ENCODE measurements at places on chromosomes 16 and 17.

GRCh38 chr17:7214300-7215135 lies 5.1 kb downstream of the DLG4 start:
- DNase-seq = peak; percentile 99

DNA sequence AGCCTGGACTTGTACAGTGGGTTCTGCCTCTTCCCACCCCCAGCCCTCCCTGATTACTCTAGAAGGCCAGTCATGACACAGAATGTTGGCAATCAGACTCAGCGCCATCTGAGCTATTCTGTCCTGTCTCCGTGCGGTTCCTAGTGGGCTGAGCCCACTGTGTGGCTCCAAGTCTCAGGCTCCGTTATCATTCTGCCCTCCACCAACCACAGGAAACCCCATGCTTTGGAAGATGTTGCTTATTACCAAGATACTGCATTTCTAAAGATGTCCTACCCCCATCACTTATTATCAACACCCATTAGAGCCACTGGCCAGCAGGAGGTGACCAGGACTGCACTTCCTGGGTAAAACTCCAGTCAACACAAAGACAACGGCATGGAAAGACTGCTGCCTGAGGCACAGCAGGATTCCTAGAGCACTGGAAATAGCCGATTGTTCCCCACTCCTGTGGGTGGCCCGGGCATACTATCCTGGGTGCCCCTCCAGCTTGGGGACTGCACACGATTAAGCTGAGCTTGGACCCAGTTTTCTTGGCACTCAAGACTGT lies 133.6 kb downstream of the AATF start:
- no peak for DNase-seq

DNA sequence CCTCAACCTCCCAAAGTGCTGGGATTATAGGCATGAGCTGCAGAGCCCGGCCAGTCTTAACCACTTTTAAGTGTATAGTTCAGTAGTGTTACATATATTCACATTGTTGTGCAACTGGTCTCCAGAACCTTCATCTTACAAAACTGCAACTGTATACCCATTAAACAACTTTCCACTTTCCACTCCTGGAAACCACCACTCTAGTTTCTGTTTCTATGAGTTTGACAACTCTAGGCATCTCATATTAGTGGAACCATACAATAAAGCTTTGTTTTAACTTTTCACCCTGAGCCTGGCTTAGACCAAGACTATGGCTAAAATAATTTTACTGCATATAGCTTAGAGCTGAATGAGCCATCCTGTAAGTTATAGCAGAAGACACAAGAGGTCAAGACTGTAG lies 108.0 kb upstream of the GOT2 start:
- no peak for DNase-seq

GRCh38 chr17:17781591-17782496 lies 54.9 kb downstream of the SREBF1 start:
- DNase-seq = peak; percentile 79

GRCh38 chr17:5557990-5558389 lies 26.3 kb downstream of the NLRP1 start:
- no peak for DNase-seq

GRCh38 chr17:52255347-52255746 lies 96.8 kb upstream of the CA10 start:
- no peak for DNase-seq

DNA sequence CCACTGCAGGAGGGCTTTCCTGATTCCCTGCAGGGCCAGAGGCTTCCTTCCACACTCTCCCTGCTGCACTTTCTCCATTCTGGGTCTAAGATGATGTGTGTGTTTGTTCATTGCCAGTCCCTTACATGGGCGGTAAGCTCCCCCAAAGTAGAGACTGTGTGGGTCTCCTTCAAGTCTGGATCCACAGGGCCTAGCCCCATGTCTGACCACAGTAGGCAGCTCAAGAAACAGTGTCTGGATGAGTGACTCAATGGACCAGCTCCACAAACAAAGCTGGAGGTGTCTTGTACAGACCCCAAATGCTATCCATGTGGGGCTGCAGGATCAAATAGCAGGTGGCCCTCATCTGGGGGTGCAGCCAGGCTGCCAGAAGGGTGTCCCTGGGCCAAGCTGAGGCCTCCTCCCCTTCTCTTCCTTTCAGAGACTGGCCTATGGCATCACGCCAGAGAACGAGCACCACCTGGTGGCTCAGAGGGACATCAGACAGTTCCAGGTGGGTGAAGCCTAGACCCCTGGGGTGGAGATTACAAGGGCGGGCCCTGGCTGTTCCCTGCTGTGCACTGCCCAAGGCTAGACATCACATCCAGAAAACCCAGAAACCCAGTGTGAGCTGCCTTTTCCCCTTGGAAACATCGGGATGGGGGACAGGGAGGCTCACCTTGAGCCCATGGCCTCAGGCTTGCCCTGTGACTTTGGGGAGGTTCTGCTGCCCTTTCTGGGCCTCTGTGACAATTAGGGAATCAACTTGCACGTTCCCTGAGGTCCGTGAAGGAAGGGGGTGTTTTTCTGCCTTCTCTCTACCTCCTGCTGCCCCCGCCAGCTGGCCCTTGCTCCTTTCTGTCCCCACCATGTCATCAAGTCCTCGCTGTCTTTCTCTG lies 45.9 kb downstream of the SLC6A2 start:
- DNase-seq = peak; percentile 24

DNA sequence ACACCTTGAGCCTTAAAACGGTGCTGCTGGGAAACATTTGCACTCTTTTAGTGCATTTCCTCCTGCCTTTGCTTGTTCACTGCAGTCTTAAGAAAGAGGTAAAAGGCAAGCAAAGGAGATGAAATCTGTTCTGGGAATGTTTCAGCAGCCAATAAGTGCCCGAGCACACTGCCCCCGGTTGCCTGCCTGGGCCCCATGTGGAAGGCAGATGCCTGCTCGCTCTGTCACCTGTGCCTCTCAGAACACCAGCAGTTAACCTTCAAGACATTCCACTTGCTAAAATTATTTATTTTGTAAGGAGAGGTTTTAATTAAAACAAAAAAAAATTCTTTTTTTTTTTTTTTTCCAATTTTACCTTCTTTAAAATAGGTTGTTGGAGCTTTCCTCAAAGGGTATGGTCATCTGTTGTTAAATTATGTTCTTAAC lies 4.4 kb downstream of the SOX9 start:
- peak; percentile 68 for DNase-seq

DNA sequence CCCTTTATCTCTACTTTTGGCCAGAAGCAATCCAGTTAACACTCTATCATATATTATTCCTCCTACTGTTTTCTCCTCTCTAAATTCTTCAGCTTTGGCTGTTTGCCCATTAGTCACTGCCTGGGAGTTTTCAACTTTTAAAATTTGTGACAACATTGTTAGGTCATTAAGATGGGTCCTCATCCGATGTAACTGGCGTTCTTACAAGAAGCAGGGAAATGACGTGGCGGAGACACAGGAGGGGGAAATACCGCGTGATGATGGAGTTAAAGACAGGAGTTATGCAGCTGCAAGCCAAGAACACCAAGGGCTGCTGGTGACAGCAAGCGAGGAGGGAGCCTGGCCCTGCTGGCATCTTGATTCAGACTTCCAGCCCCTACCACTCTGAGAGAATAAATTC lies 34.8 kb upstream of the CPHXL start:
- no peak for DNase-seq

GRCh38 chr17:2023692-2024571 lies 1.2 kb downstream of the RTN4RL1 start:
- peak; percentile 83 for DNase-seq

DNA sequence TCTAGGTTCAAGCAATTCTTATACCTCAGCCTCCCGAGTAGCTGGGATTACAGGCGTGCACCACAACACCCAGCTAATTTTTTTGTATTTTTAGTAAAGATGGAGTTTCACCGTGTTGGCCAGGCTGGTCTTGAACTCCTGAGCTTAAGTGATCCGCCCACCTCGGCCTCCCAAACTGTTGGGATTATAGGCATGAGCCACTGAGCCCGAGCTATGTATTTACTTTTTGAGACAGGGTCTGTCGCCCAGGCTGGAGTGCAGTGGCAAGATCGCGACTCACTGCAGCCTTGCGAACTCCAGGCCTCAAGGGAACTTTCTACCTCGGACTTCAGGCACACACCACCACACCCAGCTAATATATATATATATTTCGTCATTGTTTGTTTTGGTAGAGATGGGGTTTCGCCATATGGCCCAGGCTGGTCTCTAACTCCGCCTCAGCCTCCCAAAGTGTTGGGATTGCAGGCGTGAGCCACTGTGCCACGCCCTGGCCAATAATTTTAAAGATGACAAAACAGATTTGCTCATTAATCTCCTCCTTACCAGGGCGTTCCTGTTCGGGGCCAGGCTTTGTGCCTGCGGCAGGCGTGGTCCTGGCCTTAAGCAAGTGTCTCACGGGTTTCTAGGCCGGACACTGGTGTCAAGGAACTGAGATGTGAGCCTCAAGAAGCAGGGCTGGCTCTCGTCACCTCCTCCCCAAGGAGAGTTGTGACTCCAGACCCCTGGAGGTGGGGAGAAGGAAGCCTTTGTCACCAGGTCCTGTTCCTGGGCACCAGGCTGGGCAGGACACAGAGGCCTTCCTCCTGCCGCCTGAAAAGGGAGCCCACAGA lies 4.3 kb upstream of the NPW start:
- no peak for DNase-seq

- DNase-seq = no peak
Measured at GRCh38 chr17:2878751-2879254, 82.6 kb downstream of the RAP1GAP2 start.

GRCh38 chr16:85302018-85302847 lies 190.0 kb upstream of the CIBAR2 start:
- DNase-seq = no peak

DNA sequence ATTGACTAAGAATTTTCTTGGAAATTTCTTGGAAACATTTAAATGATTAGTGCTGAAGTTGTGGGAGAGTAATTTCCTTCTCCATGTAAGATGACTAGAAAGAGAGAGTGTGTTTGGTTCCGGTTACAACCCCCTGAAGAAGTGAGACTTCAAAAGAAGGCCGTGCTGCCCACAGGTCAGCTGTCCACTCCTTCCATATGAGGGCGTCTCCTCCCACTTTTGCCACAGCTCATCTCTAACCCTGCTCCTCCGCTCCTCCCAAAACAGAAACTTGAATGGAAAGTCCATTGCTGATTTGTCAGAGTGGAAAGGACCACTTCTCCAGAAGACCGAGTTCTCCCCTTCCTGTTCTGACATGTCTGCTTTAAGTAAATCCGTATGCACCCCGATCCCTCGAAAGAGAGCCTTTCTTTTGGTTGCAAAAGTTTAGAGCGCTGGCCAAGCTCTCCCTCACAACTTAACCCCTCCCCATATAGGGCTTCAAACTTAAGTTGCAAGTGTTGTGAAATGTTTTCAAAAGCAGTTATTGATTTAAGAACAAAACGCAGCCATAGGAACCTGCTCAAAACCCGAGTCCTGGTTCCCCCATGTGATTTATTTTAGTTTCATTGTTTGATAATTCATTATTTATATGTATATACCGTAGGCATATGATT lies 129.5 kb downstream of the SOCS1 start:
- no peak for DNase-seq

DNA sequence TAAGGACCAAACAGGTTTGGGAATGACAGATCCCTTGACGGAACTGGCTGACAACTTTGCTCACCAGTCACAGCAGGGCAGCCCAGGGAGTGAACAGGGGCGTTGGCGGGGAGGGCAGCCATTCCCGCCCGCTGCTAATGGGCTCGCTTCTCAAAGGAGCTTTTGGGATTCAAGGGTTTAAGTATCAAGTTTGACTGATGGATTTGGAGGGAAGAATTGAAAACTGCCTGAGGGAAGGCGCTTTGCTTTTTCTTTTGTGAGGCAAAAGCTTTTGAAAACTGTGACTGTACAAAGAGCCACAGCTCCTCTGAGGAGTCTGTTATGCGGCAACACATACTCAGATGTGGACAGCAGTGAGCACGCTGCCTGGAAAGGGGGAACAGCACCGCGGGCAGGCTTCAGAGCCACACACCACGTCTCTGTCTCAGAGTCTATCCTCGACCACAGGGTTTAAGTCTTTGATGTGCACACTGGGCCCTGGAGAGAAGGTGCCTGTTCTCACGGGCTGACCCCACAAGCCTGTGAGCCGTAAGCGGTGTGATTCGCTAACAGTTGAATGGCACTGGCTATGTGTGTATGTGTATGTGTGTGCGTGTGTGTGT lies 79.9 kb upstream of the HSBP1 start:
- no peak for DNase-seq

DNA sequence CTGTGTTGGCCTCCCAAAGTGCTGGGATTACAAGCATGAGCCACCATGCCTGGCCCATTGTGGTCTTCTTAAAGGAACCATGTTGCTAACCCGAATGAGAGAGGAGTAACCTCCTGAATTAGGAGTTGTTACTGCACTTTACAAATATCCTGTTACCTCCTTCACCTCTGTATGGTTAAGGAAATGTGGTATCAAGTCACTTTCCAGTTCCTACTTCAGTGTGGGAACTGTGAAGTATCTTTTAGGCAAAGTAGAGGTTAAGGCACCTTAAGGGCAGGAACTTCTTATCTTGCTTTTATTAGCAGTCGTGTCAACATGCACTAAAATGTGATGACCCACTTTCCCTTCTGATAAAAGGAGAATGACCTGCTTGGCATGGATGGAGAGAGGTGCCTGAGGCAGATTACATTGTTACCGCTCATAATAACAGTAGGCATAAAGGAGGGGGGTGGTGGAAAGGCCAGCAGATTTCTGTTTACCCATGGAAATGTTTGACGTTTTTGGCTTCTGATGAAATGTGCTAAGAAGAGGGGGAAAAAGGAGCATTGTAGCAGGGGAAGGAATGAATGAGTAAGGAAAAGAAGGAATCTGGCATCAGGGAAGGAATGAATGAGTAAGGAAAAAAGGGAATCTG lies 28.5 kb downstream of the FTO start:
- DNase-seq = no peak

DNA sequence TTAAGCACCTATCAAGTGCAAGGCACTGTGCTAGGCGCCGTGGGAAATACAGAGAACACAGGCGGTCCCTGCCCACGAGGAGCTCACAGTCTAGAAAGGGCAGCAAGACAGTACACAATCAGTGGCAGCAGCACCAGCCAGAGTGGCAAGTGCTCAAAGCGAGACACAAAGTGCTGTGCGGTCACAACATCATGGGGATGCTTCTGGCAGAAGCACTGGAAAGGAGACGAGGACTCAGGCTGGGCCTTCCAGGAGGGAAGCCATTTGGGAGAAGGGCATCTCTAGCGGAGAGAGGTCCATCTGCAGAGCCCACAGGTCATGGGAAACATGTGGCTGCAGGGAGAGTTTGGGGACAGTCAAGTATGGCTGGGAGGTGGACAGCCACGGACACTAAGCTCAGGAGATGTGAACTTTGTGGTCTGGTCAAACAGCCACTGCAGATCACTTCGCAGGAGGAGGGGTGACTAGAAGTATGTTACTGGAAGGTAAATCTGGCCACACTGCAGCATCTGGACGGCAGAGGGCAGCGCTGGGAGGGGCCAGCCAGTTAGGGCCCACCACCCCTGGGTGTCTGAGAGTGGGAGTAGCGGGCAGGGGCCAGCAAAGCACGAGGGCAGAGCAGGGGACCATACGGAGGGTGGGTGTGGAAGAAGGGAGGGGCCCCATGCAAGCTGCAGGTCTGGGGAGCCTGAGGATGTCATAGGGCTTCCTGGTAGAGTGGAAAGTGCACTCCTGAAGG lies 71.1 kb downstream of the N4BP1 start:
- DNase-seq = no peak

- no peak for DNase-seq
Measured at GRCh38 chr17:40859536-40859935, 7.5 kb downstream of the KRT12 start.

Measured in NCI-H2171 (cell line).